Activated naive CD8-positive, alpha-beta T cell treated with anti-CD3 and anti-CD28 coated beads, Interleukin-2, amount 50 U/mL, for 16 hours (primary cell): ENCODE measurements at places on chromosomes 2 and 18.

GRCh38 chr2:221323513-221323912 lies 248.6 kb downstream of the EPHA4 start:
- DNase-seq, result no peak

DNA sequence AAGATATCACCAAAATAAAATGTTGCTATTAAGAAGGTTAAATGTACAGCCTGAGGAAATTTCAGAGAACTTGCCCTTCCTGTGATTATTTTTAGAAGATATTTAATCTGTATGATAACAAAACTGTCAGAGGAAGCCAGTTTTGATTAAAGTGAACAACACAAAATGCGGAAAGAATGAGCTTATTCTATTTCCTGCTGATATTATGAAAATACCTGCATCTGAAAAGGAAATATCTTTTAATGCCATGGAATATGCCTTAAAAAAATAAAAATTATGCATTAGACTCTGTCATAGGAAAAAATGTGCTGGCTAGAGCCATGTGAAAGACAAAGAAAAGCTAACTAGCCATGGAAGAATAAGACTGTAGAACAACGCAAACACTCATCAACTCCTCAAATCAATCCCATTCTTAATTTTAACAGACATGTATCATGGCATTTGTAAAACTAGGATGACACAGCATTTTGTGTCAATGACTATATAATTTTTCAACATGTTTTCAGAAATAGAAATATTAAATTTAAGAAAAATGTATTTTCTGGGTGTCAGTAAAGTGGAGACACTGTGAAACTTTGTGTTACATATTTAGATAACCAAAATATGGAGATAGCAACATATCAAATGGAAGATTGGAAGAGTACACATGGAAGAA lies 1768.2 kb downstream of the SUCLG1 start:
- no peak for DNase-seq

GRCh38 chr2:224569654-224570053 lies 15.5 kb downstream of the CUL3 start:
- DNase-seq, result no peak

DNA sequence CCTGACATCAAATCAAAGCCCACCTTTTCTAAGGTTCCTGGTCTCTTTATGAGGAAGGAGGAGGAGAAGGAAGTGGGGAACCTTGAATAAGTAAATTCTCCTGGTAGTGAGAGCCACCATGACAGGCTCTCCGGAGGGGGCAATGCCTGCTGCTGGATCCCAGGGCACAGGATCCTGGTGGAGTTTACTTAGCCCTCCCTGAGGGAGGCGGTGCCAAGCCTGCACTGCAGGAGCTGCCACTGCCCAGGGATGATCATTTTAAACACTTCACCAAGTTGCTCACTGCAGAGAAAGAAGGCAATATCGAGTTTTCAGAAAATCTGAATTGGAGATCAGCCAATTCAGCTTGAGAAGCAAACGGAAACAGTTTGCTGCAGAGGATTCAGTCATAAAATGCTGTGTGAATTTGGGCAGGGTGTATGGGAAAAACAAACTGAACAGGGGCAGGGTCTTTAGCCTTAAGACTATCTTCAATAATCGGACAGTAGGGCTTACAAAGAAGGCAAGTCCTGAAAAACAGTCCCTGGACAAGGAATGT lies 200.7 kb downstream of the RAD51AP2 start:
- no peak for DNase-seq

- DNase-seq, result no peak
Measured at GRCh38 chr2:148282201-148282600, 261.3 kb downstream of the MBD5 start.

DNA sequence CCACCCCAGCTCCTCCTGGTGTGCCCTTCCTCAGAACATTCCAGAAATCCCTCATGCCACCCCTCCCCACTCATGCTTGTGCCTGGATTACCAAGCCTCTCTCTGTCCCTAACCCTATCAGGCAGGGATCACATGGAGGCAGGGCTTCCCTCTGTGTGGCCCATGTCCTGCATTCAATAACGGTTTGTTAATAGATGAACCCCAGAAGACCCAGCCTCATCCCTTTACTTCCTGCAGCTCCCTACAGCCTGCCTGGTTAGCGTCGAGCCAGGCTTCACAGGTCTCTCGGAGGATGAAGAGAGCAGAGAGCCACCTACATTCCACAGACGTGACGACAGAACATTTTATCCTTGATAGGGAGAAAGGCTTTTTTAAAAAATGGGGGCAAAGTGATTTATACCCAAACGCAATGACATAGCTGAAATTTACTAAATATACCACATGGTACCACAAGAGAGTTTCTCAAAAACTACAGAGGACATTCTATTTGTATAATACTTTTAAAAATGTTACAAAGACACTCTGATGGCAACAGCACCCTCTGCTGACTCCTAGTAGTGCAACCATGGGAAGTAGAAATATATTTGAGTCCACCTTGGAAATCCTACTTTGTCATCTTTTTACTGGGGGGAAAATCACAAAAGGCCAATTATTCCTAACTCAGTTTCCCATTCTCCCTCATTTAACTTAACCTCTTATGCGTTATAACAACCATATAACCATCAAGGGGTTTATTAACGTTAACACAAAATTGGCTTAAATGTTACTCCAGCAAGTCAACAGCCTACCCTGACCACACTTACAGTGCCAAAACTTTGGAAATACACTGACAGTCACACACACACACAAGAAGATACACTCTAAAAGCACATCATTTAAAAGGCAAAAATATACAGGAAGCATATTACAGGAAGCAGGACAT lies 30.7 kb downstream of the FBXO15 start:
- no peak for DNase-seq

GRCh38 chr2:162636206-162636728 lies 202.3 kb downstream of the KCNH7 start:
- DNase-seq, result no peak
